ENCODE measurements at places on chromosomes 12 and 14. TPM values are rescaled to one million over a fixed set of nuclear protein-coding genes. Genes with fewer than 3 reads are reported as not detected.

- no peak for DNase-seq
Measured at GRCh38 chr14:65100922-65101541, 1.3 kb downstream of the MAX start.

- DNase-seq: no peak
Measured at GRCh38 chr14:24270537-24271133, 762 bp downstream of the RABGGTA start.

GRCh38 chr12:52062167-52063081 is 7.4 kb upstream of the ATG101 start:
- DNase-seq: no peak

DNA sequence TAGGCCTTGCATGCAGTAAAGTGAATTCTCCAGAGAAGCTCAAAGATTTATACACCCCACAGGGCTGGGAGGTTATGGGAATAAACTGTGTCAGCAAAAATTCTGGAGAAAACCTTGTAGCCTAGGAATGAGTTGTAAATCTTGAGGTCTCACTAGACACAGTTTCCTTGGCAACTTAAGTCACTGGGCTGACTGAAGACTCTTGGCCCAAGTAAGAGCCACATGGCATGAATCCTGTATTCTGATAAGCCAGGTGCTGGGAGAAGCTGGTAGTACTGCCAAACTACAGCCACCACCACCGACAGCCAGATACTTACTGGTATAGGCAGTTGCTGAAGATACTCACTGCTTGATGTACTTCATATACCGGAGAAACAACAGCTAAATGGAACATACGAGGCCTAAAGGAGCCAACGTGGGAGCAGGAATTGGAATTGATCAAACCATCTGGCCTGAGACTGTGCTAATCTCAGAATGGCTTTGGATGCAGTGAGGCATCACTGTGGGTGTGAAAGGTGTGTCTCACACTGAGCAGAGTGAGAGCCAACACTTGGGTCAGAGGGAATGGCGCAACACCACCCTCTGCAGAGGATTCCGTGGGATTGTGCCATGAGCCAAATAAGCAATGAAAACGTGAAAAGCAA is 102.8 kb upstream of the TMCC3 start:
- peak; percentile 41 for DNase-seq

DNA sequence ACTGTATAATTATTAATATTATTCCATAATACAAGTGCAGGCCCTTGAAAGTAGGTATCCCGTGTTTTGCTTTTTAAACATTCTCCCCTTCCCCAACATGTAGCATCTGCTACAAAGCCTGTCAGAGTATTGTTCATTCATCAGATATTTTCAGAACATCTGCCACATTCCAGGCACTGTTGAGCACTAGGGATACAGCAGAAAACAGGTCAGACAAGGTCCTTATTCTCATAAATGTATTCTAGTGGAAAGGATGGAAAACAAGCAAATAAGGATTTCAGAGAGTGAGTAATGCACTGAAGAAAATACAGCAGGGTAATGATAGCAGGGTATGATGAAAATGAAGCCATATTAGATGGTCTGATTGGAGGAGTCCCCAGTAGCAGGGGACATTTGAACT is 3.8 kb downstream of the ERP29 start:
- no peak for DNase-seq

GRCh38 chr14:51562816-51563215 is 88.9 kb upstream of the FRMD6 start:
- no peak for DNase-seq

GRCh38 chr12:122423258-122424165 is 1.0 kb upstream of the CLIP1 start:
- DNase-seq: no peak

GRCh38 chr12:130335517-130336392 is 1.9 kb upstream of the PIWIL1 start:
- peak; percentile 26 for DNase-seq

GRCh38 chr12:59084511-59085375 is 164.4 kb upstream of the LRIG3 start:
- peak; percentile 41 for DNase-seq

DNA sequence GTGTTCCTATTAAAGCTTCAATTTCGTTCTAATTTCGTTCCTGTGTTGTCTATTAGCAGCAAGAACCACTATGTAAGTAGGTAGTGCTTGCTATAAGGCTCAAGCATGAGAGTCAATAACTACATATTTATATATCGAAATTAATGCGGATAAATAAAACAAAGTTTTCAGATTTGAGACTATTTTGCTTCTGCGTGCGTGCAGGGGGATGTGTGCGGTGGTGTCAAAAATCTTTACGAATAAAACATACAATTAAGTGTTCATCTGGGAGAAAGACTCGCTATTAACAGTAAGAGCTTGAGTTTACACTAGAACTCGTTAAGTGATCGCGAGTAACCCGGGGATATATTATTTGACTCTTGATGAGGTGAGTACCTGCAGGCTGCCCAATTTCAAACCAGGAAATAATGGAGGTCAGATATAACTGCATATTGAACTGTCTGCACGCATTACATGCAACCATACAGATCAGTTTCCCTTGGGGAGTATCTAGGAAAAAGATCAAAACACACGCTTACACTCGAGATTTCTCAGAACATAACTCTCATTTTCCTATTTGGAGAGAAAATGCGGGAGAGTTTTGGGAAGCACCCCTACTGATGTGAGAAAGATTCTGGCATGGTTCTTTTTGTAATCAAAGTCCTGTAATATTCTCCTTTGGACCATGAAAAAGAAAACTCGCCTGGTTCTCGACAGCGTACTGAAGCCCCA is 813 bp downstream of the TWF1 start:
- DNase-seq: no peak

- no peak for DNase-seq
Measured at GRCh38 chr14:89503431-89503996, 86.5 kb upstream of the FOXN3 start.

GRCh38 chr12:62888454-62889110 is 46.4 kb downstream of the PPM1H start:
- no peak for DNase-seq

- no peak for DNase-seq
Measured at GRCh38 chr12:112007945-112008344, 5.0 kb downstream of the TMEM116 start.

DNA sequence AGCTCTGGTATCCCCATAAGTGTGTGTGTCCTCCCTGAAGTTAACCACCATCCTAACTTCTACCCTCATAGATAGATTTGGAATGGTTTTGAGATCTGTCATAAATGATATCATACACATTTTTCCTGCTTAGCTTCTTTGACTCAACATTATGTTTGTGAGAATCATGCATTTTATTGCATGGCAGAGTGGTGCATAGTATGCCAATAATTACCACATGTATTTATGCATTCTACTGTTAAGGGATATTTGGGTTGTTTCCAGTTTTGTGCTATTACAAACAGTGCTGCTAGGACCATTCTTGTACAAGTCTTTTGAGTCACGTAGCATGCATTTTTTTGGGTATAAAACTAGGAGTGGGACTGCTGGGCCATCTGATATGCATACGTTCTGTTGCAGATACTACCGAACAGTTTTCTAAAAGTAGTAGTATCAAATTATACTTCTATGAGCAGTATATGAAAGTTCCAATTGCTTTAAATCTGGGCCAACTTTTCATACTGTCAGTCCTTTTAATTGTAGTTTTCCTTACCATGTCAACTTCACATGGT is 13.4 kb downstream of the GRIP1 start:
- no peak for DNase-seq

- no peak for DNase-seq
Measured at GRCh38 chr12:40989785-40990184, 198.3 kb upstream of the PDZRN4 start.

- DNase-seq: no peak
Measured at GRCh38 chr12:52291267-52291935, at the start of gene KRT81. Gene KRT81 (minus strand): TSS chr12:52291534. CDS start chr12:52291465, 69 bp downstream.

DNA sequence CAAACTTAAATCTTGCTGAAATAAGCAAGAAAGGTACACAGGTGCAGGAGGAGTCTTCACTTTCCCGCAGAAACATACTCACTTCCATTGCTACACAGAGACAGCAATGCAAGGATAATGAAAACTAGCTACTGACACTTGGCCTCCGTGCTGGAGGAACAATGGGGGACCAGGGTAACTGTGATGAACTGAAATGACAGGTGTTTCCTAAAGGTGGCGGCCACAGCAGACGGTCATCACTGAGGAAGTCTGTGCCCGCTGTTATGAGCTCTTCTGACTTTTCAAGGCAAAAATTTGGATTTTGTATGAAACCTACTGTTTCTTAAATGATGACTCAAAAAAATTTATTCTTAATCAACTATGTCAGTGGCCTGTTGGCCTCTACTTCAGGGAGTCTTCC is 189.4 kb downstream of the CACNA1C start:
- no peak for DNase-seq

- DNase-seq: no peak
Measured at GRCh38 chr12:57547288-57548012, 458 bp upstream of the DCTN2 start.

GRCh38 chr12:90322006-90322405 is 613.4 kb upstream of the ATP2B1 start:
- no peak for DNase-seq

GRCh38 chr12:107654873-107655272 is 30.7 kb upstream of the PWP1 start:
- DNase-seq: no peak

GRCh38 chr14:95043732-95044462 is 113.4 kb downstream of the DICER1 start:
- peak; percentile 1 for DNase-seq

DNA sequence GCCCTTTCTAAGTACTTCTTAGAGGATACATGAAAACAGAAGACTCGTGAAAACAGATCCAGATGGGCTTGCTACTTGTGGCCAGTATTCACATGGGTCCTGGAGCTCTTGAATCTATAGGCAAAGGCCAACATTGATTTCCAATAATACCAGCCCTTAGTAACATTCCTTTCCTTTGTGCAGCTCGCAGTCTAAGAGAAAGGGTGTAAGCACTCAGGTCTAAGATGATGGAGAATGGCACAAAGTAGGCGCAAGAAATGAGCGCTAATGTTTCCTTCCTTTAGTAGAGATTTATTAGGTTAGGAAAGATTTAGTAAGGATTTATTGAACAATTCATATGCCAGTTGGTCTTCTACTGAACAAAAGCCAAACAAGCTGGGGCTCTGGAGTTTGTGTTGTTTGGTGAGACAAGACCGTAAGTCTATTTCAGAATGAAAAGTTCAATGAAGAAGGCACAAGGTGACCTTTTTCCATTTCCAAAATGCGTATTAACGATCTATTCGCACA is 525 bp downstream of the RNU6-8 start:
- no peak for DNase-seq

GRCh38 chr12:68100241-68100640 is 59.3 kb downstream of the IFNG start:
- DNase-seq: no peak

DNA sequence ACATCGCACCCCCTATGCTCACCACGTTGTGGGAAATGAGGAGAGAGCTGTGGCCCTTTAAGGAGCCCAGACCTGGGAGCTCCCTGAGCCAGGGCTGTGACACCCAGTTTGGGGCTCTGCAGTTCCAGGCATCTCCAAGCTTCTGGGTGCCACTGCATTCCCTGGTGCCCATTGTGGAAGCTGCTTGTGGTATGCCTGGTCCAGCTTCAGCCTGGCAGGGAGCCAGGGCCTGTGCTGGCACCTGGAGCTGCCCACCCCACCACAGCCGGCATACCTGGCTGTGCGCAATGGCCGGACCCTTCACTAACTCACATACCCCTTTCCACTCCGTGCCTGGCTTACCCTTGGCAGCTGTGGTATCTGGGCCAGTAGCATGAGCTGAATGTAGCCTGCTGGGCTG is 107.9 kb upstream of the OR4E1 start:
- no peak for DNase-seq

Gene RBMS2
- total RNA-seq: 30.6 TPM

Gene POU6F1
- 2.6 TPM for total RNA-seq

Gene EXOC3L4
- 5.6 TPM for total RNA-seq

Gene SMOC1
- not detected for total RNA-seq

Gene TAS2R9
- total RNA-seq: not detected

Gene CELA1
- total RNA-seq: not detected

Gene FSCB
- not detected for total RNA-seq

Gene PTCSC3
- total RNA-seq: not detected

Gene NUAK1
- 20.0 TPM for total RNA-seq

Gene EIF2S1
- total RNA-seq: 60.9 TPM
